ENCODE measurements at places on chromosomes 3 and 15.

DNA sequence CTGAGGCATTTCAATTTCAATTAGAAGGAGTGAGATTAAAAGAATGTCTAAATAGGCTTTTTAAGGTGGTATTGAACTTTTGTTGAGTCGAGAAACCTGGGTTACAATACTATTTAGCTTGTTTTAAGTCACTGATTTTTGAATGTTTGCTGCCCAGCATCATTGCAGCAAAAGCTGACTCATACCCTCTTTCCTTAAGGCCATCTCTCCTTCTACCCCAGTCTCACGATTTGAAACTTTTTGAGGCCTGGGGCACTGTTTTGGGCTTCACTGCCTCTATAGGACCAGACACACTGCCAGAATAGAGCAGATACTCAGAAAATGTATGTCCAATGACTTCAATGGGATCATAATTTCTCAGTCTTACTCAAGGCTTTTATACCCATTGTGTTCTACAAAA is 319.6 kb upstream of the TGFBR2 start:
- DNase-seq, result no peak

- DNase-seq, result no peak
Measured at GRCh38 chr15:44219073-44219472, 24.0 kb upstream of the FRMD5 start.

DNA sequence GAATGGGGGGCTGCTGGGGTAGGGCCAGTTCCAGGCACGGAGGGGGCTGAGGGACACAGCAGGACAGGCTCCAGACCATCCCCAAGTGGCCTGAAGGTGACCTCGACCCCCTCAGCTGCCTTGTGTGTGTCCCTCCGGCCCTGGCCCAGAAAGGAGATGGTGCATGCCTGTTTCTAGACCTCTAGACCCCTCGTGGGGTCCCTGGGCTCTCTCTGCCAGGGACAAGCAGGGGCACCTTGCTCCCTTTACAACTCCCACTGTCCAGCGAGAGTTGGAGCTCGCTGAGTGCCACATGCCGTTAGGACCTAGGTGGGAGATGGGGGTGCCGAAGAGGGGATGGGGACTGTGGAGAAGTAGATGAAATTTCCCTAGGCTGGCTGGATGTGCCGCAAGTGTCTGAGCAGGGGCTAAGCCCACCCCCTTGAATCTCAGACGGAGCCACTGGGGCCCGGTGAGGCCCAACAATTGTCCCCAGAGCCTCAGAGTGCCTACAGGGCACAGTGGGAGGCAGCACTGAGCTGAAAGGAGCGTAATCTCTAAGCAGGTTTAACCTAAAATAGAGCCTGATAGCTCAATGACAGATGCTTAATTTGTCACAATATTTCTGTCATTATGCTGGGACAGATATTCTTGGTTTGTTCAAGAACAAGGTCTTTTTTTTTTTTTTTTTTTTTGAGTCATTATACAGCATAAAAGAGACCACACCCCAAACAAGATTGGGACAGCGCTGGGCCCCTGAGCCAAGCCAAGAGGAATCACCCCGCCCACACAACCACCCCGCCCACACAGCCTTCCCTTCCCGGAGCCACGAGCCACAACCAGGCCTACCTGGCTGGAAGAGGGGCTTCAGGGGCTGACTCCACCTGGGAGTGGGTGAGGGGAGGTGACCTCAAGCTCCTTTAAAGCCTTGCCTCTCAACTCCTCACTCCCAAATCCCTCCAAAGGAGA is 23.6 kb upstream of the KLF13 start:
- no peak for DNase-seq

GRCh38 chr3:183526838-183527427 is 28.6 kb downstream of the KLHL6 start:
- no peak for DNase-seq

DNA sequence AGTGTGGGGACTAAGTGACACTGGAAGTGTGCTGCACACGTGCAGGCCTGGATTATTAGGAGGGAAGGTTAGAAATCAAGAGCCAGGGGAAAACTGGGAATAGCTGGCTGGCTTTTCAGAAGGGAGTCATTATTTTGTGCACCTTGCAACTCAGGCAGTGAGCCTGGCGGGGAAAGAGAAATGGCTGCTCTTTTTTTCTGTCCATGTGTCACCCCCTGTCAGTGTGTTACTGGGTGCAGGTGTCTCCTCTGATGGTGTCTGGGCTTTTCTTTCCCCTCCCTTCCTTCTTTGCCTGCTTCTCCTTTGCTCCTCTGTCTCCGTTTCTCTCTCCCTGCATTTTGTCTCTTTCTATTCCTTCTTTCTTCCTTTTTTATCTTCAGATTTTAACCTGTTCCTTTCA is 130.7 kb downstream of the APBA2 start:
- no peak for DNase-seq

- no peak for DNase-seq
Measured at GRCh38 chr3:632571-633170, 436.1 kb downstream of the CHL1 start.

DNA sequence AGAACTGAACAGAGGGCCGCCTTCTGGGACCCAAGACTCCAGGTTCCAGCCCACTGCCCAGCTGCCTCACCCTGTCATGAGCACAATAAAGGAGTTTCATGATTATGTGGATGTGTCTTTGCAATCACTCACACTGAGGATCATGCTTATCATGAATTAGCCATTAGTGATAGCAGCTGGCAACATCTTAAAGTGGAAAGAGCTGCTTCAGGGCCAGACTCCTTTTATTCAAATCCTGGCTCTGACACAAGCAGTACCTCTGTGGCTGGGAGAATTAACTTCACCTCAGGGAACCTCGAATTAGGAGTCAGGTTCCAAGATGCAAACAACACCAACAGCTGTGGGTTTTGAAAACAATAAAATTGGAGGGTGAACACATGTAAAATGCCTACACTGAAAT is 6.6 kb upstream of the SCAP start:
- DNase-seq, result no peak

- no peak for DNase-seq
Measured at GRCh38 chr3:64717872-64718613, 30.2 kb upstream of the ADAMTS9 start.

DNA sequence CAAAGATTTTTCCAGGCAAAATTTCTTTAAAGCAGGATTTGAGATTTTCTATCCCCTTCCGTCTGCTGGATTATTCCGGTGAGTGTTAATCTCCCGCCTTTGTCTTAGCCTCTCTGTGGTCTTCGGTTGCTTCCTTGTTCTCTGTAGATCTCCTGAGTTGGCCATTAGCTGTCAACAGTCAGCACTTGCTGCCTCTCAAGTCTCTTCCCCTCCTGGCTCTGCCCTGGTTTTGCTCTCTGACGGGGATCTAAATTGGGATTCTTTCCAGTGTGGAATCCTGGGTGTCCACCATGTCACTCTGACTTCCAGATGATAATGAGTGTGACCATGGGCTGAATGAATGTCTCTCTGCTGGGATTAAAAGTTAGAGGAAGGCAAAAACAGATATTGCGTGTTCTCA is 121.5 kb downstream of the IGF1R start:
- DNase-seq, result no peak

DNA sequence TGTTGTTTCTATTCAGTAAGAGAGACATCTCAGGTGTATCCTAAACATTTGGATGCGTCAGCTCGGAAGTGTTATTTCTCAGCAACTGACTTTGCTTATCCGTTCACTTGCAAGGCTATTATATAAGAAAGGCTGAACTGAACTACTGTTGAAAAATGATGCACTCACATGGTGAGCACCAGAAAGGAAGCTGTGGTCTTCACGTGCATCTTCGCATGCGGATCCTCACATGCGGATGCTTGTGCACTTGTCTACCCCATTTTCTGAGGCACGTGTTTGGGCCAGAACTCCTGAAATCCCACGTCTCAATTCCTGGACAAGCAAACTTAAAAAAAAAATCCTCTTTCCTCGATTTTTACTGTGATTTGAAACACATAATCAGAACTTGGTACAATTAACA is 63.2 kb downstream of the PDZRN3 start:
- no peak for DNase-seq

DNA sequence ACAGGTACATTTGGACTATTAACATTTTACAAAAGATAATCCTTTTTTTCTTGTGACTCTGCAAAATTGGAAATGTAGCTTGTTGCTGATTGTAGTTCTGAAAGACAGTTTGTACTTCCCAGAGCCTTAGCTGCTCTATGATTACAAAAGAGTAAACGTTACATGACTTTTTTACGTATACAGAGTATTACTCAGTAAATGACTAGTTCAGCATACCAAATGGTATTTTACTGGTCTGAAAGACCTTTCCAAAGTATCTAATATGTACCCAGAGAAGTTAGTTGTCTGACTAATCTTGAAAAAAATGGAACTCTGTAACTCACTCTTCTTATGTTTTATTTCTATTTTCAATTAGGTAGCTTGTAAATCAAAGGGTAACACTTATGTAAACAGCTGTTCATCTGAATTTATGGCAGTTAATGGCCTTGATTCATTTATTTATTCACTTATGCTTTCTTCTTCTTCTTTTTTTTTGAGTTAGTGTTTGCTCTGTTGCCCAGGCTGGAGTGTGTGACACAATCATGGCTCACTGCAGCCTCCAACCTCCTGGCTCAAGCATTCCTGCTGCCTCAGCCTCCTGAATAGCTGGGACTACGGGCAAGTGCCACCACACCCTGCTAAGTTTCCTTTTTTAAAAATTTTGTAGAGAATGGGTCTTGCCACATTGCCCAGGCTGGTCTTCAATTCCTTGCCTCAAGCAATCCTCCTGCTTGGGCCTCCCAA is 151.7 kb downstream of the C3orf38 start:
- no peak for DNase-seq

DNA sequence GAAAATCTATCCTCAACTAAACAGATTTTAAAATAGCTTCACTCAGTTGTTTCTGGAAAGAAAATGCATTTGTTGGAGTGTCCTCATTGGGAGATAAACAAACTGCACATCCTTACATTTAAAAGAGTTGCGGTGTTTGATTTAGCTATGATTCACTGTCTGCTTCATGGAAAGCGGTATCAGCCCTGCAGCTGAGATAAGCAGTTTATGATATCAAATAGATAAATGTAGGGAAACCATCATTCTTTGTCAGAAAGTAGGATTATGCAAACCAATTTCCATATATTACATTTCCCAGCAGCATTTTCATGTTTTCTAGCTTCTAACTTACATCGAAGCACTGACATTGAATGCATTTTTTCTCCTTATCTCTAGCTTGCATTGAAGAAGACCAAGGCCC is 698.9 kb downstream of the DIPK2A start:
- DNase-seq, result no peak

DNA sequence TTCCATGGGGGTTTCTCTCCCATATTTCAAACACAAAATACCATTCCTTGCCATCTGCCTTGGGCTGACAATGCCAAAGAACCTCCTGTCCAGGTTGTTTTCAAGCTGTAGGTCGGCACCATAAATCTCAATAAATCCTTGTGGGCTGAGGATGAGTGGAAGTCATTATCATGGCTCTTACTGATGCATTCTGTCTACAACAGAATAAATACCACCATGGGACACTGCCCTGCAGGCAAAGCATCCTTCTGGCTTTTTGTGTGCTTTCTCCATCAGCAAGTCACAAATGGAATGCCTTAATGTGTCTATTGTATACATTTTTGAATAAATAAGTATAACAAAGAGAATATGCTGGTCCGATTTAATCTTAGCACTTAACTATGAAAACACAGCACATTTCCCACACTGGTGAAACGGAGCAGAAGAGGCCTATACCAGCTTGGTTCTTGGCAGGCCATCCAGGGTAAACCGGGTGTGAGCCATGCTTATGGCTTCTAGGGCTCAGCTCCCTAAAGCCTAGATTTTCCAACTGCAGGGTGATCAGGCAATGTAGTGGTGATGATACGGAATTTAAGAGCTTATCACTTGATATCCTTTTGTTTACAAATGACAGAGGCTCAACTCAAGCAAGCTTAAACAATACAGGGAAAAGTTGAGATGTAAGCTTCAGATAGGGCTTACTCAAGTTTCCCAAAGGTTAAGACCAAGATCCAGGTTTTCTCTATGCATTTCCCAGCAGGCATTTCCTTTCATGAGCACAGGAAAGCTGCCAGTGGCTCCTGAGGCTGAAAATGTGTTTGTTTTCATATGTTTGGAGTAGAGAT is 133.2 kb upstream of the LRTM1 start:
- no peak for DNase-seq

DNA sequence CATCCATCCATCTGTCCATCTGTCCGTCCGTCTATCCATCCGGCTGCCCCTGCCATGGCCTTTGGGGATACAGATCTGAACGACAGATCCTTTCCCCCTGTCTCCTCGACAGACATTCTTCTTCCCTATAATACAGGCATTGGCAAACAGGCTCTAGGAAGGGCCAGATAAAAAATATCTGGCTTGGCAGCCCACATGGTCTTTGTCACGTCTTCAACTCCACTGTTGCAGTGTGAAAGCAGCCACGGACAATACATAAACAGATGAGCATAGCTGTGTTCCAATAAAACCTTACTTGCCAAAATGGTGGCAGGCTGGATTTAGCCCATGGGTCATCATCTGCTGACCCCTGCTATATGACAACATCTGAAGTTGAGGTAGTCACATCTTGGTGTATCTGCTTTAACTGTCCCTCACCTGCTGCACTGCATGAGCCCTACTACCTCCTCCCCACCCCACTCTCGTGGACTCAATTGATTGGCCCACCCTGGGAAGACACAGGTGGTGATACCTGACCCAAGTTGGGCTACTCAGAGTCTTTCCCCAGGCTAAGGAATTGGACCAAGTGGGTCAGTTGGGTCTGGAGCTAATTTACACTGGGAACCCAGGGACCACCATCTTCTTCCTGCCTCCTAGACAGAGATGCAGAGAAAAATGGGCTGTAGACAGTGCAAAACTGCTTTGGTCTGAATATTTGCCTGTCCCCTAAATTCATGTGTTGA is 128.4 kb upstream of the SMAD3 start:
- no peak for DNase-seq

- DNase-seq, result no peak
Measured at GRCh38 chr15:91857224-91857585, 3.7 kb downstream of the SLCO3A1 start.

- no peak for DNase-seq
Measured at GRCh38 chr3:114834175-114834940, 312.7 kb downstream of the ZBTB20 start.

DNA sequence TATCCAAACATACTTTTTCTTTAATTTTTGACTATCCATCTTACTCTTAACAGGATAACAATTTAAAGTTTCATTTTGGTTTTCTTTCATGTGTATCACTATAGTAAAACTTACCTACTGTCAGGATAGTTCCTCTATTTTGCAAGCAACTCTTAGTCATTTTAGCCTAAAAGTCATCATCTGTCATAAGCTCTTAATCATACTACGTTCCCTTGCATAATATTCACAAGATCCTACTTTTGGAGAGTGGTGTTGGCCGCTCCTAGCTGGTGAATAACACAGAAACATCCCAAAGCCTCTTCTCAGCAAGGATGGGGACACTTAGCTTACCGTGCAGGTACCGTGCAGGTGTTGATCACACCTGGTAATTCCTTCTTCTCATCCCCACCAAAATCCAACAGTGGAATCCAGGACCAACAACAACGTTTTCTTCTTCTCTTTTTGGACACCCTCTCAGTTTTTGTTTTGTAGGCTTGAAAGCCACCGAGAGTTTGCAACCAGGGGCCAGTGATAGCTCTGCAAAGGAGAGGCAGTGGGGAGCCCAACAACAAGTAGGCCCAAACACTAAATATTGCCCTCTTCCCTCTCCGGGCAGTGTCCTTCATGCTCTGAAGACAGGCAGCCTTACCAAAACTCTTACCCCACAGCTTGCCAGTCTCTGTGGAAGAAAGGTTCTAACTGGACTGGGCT is 433 bp downstream of the FILIP1L start:
- no peak for DNase-seq
